Foreskin keratinocyte (primary cell): ENCODE measurements at places on chromosomes 1 and 21. TPM values are rescaled to one million over a fixed set of nuclear protein-coding genes. Genes with fewer than 3 reads are reported as not detected.

GRCh38 chr21:42923553-42924432, 1.6 kb downstream of the ERVH48-1 start:
- peak; percentile 60 for DNase-seq

DNA sequence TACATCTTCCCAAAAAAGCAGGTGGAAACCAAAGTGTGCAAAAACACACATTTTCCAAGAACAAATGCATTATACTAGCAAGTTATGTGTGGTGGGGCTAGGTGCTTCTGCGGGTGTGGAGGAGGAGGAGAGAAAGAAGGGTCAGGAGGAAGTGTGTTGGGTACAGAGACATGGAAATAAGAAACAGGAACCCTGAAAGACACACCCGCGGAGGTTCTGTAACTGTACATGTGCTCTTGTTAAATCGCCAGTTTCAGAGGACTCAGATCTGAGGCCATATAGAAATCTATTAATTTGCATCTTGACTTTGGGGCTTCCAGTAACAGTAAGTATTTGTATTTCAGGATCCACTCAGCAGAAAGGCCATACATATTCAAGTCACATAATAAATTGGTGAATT, 30.9 kb downstream of the ERG start:
- no peak for DNase-seq

GRCh38 chr1:55589671-55590297, 374.6 kb upstream of the USP24 start:
- DNase-seq, result no peak

DNA sequence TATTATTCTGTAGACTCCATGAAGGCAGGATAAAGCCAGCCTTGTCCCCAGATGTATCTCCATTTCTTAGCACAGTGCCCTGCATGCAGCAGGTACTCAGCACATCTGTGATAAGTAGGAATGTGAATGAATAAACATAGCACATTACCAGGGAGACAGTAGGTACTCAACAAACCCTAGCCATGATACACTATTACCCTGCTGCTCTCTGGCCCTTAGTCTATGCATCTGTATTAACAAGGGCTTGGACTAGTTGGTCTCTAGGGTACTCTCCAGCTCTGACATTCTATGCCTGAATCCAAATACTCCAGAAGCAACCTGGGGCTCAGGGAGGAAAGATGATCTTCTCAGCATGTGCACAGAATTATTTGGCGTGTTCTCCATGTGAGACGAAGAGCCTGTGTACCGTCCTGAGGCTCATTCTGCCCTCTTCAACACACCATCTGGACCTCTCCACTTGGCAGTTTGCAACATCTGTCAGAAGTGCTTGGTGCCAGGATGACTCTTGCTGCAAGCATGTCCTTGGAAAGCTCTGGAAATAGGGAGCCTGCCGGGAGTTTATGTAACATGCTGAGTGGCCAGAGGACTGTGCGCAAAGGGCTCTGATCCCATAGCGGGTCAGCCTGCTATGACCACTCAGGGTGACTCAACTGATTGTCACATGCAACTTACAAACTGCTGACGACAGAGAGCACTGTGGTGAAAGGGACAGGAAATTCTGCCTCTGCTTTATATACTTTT, 228.2 kb upstream of the USP24 start:
- peak; percentile 37 for DNase-seq

DNA sequence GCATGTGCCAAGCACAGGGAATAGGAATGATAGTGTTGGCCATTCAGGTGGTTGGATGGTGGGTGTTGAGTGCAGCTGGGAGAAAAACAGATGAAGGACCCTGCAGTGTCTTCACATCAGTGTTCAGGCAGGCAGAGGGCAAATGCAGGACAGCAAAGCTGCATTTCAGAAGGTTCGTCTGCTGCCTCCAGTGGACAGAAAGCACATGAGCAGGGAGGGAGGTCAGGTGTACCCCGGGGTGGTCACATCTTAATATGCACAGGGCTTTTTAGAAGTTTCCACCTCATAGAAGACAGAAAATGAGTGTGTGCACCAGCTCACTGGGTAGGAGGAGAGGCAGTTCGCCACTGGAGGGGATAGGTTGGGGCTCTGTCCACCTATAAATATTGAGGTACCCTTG, 184.9 kb downstream of the SLC35F3 start:
- no peak for DNase-seq

DNA sequence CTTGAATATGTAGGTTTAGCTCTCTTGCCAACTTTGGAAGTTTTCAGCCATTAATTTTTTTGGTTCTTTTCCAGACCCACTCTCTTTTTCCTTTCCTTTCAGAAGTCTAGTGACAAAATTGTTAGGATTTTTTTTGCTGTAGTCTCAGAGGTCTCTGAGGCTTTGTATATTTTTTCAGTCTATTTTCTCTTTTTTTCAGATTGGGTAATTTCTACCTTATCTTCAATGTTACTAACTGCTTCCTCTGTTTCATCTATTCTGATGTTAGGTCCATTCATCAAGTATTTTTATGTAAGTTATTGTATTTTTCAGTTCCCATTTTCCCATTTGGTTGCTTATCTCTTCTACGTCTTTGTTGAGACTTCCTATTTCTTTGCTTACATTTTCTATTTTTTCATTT, 15.7 kb downstream of the RGS2 start:
- DNase-seq, result no peak

DNA sequence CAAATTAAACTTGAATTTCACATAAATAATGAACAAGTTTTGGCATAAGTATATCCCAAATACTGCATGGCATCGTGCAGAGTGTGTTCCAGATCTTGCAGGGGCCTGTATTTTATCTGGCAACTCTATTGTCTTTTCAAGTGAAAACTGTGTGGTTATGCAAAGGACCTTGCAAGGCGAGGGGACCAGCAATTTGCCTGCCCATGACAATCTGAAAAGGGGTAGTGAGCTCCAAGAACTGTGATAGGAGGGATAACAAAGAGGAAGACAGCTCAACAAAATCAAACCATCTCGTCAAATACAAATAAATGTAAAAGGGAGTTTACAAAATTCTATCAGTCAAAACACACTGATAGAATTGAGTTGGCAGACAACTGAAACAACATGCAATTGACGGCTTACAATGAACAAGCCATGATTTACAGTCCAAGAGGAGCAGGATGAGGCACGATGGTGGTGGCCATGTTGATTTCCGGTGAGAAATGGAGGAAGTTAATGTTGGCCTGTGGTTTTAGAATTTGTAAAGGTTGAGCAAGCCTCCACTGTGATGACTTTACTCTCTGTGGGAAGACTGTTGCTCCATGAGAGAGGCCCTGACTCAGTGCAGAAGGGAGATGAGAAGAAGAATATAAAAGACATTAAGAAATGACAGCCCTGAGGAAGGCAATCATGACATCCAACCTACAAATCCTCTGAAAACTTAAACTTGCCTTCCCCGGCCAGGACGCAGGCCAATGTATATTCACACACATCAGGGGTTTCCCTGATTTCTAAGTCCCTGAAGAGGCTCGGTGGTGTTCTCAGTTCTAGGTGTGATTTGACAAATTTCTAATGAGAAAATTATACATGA, 132.2 kb downstream of the ADSS2 start:
- peak; percentile 85 for DNase-seq

DNA sequence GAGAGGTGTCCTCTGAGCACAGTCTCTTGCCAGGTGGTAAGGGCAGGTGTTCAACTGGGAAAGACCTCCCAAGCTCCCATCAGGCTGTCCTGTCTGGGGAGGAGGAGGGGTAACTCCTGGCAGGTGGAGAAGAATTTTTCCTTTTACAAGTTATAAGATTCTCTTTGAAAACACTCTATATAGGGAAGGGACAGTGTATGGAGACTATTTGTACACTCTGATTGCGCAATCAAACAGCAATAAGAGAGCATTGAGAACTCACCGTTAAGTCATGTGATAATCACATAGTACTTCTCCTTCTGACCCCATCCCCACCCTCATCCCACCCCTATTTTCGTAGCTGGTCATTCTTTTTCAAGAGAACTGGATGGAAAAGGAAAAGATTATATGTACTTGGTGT, 179.3 kb upstream of the ZNF644 start:
- DNase-seq, result no peak

DNA sequence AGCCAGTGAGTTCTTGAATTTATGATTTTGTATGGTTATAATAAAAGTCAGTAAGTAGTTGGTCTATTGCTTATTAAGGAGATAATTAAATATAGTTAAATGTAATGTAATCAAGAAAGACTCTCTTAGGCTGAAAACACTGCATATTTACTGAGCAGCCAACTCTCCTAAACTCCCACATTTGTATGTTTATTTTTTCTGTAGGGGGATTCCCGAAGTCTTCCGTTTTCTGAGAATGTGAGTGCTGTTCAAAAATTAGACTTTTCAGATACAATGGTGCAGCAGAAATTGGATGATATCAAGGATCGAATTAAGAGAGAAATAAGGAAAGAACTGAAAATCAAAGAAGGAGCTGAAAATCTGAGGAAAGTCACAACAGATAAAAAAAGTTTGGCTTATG, 56.7 kb downstream of the PKN2 start:
- no peak for DNase-seq

GRCh38 chr1:110067893-110068645, 2.4 kb downstream of the ALX3 start:
- no peak for DNase-seq

- no peak for DNase-seq
These were observed 55.3 kb upstream of the NBPF3 start for GRCh38 chr1:21384620-21385019.

- DNase-seq, result no peak
These were observed 26.2 kb downstream of the RGS7 start for GRCh38 chr1:241330619-241331327.

DNA sequence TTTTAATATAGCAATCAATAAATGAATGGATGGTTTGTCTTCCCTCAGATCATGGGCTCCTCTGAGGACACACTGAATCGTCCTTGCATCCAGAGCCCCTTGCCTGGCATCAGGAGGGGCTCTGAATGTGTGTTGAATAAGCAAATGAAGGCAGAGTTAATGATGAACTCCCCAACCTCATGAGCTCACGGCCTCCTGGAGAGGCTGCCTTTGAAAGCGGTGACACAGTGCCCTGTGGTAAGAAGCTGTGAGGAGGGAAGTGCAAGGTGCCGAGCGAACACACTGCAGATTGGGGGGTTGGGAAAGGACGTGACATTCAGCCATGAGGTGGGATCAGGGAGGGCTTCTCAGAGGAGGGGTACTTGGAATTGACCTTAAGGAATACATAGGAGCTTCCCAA, 3.2 kb upstream of the PARS2 start:
- DNase-seq, result no peak

- DNase-seq, result no peak
These were observed 29.4 kb downstream of the ZBTB18 start for GRCh38 chr1:244080343-244080929.

GRCh38 chr1:36924282-36924811, 110.0 kb downstream of the GRIK3 start:
- peak; percentile 1 for DNase-seq

DNA sequence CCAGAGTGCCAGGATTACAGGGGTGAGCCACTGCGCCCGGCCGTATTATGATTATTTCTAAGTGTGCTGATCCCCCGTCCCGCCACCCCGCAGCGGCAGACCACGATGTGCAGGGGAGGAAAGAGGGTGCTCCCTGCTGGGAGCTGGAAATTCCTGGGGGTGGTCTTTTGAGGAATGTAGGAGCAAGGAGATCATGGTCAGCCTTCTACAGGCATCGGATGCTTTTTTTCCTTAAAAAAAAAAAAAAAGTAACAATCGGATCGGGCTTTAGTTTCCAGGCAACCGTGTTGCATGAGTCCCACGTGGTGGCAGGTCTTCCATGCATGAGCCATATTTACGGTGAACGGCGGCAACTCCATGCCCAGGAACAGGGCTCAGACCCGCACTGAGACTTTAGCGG, 74.2 kb upstream of the COX20 start:
- DNase-seq, result no peak

GRCh38 chr1:201138311-201138840, 11.4 kb upstream of the ASCL5 start:
- DNase-seq, result no peak

GRCh38 chr1:203937678-203938330, 76.4 kb downstream of the SNRPE start:
- no peak for DNase-seq

- DNase-seq, result no peak
These were observed 140.1 kb upstream of the NRIP1 start for GRCh38 chr21:15204970-15205286.

GRCh38 chr1:55580845-55581332, 365.7 kb upstream of the USP24 start:
- DNase-seq, result peak; percentile 85

DNA sequence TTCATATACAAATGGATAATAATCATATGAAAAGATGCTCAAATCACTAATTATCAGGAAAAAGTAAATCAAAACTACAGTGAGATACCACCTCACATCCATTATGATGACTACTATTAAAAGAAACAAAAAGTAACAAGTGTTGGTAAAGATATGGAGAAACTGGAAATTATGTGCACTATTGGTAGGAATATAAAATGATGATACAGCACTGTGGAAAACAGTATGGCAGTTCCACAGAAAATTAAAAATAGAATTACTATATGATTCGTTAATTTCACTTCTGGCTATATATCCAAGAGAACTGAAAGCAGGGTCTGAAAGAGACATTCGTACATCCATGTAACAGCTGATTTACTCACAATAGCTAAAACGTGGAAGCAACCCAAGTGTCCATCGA, 21.1 kb upstream of the ATP1A1 start:
- DNase-seq, result no peak

- DNase-seq, result no peak
These were observed 123.1 kb downstream of the MATN1 start for GRCh38 chr1:30600258-30600657.

- peak; percentile 30 for DNase-seq
These were observed 24.8 kb upstream of the SLFNL1 start for GRCh38 chr1:41046347-41046775.

DNA sequence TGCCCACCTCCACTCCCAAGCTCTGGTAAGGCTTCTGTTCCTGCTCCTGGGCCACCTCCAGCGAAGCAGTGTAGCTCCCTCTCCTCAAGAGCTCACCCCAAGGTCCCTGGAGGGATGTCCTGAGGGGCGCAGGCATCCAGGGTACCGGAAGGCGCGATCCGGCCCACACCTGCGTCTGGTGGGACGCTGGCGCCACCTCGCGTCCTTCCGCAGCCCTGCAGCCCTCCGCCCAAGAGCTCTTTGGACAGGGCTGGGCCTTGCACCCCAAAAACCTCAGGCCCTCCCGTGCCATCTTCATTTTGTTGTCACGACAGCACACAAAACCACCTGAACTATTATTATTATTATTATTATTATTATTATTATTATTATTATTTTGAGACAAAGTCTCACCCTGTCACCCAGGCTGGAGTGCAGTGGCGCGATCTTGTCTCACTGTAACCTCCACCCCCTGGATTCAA, 49.2 kb upstream of the PAX7 start:
- DNase-seq, result no peak

- DNase-seq, result no peak
These were observed 23.6 kb downstream of the HTR6 start for GRCh38 chr1:19688041-19688842.

- DNase-seq, result no peak
These were observed 53.2 kb downstream of the PTPRU start for GRCh38 chr1:29289493-29289892.

IL10 gene
- total RNA-seq, result not detected in 2 replicates

BATF3 gene
- 0.35 and 0.37 TPM in 2 replicates for total RNA-seq

C1orf226 gene
- 0.71 TPM in 2 replicates for total RNA-seq

CLCA1 gene
- not detected in 2 replicates for total RNA-seq

DNASE2B gene
- total RNA-seq, result not detected in 2 replicates

FCRL3 gene
- not detected in 2 replicates for total RNA-seq

DMBX1 gene
- total RNA-seq, result not detected in 2 replicates

SPRR2F gene
- total RNA-seq, result not detected in 2 replicates

LHX4 gene
- total RNA-seq, result not detected in 2 replicates

PEF1 gene
- 94.3 and 95.7 TPM in 2 replicates for total RNA-seq

PEAR1 gene
- 6.6 and 7.3 TPM in 2 replicates for total RNA-seq

AVPR1B gene
- total RNA-seq, result not detected in 2 replicates

RXRG gene
- not detected in 2 replicates for total RNA-seq
